ENCODE measurements at places on chromosomes 3 and 15.

DNA sequence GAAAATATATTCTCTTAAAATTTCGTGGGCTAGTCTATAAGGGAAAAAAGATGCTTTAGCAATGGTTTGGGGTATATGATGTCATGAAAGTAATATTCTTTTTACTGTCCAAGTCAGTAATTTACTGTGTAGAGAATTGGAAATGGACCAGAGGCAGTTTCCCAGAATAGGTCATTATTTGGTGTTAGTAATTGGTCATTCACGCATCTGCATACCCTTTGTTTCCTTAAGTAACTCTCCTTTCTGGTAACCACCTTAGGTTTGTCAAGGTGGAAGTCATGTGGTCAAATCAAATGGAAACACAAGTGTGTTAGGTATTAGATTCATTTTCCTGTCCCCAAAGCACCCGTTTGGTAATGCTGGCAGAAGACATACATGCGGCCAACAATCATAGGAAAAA is 23.9 kb downstream of the FBXO22 start:
- DNase-seq = no peak

GRCh38 chr3:15456321-15456720 is 28.9 kb downstream of the EAF1 start:
- no peak for DNase-seq

GRCh38 chr15:91257746-91258414 is 157.8 kb downstream of the SV2B start:
- no peak for DNase-seq

DNA sequence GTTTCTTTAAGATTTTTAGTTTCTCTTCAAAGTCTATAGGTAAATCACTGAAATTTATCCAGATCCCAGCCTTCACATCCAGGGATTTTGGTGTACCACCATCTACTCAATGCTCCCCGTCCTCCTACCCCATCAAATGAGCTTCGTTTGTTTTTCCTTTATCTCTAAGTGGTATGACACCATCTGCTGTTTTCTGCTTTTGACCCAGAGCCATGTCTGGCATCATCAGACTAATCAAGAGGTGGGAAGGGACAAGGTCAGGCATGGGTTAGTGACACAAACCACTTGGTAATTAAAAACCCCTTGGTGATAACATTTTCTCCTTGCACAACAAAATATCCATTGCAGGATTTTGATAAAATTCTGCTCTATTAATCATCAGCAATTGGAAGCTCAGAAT is 92.7 kb upstream of the GOLGA8J start:
- no peak for DNase-seq

- no peak for DNase-seq
Observed at GRCh38 chr3:54964081-54964480, 36.2 kb upstream of the LRTM1 start.

GRCh38 chr3:11168881-11169805 is 14.8 kb downstream of the HRH1 start:
- DNase-seq = no peak

- DNase-seq = no peak
Observed at GRCh38 chr3:11671648-11672100, 28.0 kb upstream of the VGLL4 start.

DNA sequence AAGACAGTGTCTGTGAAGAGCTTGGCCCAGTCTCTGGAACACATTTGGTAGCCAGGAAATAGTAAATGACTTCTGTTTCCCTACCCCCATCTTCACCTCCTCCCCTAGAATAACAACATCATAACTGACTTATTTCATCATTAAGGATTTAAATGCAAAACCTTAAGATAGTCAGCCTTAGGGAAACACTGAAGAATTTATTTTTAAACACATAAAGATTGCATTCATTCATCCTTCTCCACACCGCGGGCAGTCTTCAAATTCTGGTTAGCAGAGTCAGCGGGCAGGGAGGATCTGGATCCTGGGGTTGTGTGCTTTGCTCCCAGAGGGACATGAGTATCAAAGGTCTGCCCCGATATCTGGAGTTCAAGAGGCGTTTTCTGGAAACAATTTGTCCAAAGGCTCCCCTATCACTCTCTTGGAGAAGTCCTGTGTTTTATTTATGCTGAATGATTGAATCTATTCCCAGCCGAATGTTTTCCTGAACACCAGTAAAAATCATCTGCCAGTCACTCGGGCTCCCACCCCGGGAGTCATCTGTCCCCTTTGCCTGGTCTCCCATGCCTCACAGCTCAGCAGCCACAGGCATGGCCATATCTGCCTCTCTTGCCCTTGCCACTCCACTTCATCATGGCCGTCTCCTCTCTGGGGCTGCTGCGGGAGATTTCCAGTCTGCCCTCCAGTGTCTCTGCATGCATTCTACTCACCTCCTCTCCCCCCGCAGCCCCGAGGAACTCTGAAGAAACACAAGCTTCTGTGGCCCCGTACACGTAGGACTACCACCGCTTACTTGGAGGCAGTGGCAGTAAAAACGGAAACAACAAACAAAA is 234.7 kb upstream of the CTDSPL start:
- no peak for DNase-seq

DNA sequence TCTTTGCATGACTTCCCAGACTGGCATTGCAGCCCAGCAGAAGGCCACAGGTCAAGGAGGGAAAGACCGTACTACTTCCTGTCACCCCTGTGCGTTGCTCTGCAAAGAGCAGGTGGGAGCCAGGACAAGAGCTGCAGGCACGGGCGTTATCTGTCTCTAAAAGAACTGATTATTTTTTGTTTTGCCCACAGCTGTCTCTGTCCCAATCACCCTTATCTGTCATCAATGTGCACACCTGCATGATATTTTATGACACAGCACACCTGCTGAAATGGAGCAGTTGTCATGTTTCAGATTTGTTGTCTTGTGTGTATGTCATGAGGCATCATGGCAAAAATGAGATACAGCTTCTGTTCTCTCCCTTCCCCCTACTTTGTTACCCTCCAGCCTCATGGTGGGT is 58.8 kb downstream of the SLCO3A1 start:
- DNase-seq = no peak

GRCh38 chr15:67670647-67671305 is 128.3 kb downstream of the MAP2K5 start:
- DNase-seq = no peak

- DNase-seq = no peak
Observed at GRCh38 chr3:10280571-10280970, 12.2 kb downstream of the GHRL start.

DNA sequence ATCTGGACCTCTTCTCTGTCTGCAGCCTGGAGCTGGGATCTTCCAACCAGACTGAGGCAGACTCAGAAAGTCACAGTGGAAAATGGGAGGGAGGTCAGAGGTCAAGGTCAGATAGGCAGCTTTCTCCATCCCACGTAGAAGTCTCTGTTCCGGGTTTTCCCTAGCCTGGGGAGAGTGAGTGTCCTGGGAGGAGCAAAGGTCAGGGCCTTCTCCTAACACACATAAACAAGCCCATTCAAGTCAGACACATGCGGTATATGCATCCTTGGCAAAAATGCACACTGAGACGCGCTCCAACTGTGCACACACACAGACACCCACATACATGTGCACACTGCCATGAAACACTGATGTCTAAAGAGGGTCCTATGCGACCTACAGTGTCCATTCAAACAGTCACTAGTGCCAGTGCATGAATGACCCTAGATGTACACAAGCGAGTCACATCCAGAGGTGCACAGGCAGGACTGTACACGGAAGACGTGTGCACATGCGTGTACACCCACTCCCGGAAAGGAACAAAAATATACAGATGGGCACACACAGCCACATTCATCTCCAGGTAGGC is 681 bp downstream of the TWF2 start:
- peak; percentile 10 for DNase-seq

- DNase-seq = no peak
Observed at GRCh38 chr15:53670701-53671100, 88.8 kb downstream of the WDR72 start.

GRCh38 chr3:67808906-67809305 is 154.5 kb upstream of the SUCLG2 start:
- DNase-seq = no peak

DNA sequence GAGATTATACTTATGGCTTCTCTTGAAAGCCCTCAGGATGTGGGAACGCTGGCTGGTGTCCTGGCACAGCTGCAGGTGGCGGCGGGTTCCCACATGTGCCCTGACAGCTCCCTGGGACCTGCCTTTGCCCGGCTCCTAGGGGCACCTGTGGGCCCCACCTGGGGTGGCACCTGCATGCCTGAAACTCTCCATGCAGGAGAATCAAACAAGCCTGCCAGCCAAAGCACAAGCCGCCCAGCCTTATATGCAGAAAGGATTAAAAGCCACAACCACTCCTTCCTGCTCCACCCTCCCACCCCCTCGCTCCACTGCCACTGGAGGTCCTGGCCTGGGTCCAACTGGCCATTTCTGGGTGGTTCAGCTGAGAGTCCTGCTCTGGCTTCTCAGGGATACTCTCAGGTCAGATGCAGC is 18.1 kb downstream of the TRPM1 start:
- DNase-seq = no peak

- no peak for DNase-seq
Observed at GRCh38 chr3:126537730-126538281, 13.9 kb downstream of the CHST13 start.

DNA sequence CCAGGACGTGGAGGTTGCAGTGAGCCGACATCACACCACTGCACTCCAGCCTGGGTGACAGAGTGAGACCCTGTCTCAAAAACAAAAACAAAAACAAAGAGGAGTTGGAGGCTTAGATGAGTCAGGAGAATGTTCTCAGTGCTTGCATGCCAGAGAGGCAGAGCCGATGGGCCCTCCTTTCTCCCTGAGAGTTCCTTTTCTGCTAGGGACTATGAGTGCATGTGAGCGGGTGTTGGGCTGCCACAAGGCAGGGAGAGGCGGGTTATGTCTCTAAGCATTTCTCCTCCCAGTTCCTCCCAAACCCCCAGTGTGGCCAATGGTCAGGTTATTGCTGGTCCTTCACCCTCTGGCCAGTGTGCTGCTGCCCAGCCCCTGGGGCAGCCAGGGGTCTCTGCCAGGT is 45.1 kb downstream of the RTP1 start:
- DNase-seq = no peak

- DNase-seq = no peak
Observed at GRCh38 chr3:124770336-124771082, 40.3 kb downstream of the UMPS start.

DNA sequence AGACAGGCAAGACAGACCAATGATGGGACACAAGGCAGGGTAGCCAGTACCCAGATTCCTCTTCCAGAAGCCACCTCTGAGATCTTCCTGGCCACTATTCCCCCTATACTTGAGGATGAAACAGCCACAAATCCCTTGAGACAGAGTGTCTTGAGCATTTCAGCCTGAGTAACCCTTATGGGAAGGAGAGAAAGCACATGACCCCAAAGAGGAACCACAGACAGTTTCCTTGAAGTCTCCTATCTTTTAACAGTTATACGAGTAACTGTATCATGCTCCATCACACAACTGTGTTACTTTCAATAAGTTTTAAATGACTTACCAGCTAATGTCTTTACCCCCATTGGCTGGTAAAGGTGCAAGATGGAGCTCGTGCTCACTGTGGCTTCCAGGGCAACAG is 9.3 kb downstream of the VIPR1 start:
- DNase-seq = no peak

GRCh38 chr3:36540888-36541518 is 160.7 kb downstream of the STAC start:
- no peak for DNase-seq

DNA sequence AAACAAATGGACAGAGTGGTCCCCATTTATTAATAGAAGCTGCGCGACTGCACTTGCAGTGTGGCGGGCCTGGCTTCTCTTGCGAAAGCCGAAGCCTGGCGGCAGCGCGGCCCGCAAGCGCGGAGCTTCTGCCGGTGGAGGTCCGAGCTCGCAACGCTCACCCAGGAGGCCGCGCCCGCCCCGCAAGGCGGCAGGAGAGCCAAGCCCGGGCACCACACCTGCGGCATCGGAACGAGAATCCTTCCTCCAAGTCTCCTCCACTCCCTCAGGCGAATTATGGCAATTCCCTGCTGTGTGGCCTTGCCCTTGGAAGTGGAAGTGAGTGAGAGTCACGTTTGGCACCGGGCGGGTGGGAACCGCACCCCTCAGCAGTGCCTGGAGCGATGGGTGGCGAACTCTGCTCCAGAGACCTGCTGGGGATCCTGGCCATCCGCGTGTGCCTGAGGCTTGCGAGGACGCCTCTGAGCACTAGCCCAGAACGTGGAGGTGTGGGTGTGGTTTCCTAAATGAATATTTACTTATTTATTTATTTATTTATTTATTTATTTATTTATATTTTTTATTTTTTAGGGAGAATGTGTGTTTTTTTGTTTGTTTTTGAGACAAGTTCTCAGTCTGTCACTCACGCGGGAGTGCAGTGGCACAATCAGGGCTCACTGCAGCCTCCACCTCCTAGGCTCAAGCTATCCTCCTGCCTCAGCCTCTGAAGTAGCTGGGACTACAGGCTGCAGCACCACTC is 133.7 kb upstream of the UBE2E1 start:
- DNase-seq = no peak

DNA sequence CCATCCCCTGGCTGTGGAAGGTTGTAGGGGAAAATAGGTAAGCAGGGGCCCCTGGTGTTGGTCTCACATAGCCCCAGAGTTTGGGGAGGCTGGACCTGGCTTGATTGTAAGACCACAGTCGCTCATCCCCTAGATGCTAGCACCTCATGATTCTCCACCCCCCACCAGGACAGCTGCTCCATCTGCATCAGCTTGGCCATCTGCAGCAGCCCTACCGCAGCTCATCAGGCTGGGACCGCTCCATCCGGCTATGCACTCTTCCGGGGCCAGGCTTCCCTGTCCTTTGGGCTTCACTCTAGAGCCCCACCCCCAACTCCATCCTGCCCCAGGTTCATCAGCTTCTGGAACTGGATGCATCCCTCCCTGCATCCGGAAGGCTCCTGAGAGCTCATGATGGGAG is 12.6 kb downstream of the SCN5A start:
- no peak for DNase-seq

- DNase-seq = peak; percentile 39
Observed at GRCh38 chr3:72347819-72348319, 500.4 kb downstream of the SHQ1 start.

DNA sequence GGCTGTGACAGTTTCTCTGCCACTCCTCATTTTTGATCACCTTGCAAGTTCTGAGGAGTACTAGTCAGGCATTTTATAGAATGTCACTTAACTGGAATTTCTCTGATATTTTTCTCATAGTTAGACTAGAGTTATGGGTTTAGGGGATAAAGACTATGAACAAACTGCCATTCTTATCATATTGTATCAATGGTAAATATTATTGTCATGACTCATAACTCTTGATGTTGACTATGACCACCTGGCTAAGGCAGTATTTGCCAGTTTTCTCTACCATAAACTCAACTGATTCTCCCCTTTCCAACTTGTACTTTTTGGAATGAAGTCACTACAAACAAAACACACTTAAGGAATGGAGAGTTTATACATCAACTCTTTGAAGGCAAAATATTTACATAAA is 22.7 kb upstream of the OR5K1 start:
- no peak for DNase-seq

DNA sequence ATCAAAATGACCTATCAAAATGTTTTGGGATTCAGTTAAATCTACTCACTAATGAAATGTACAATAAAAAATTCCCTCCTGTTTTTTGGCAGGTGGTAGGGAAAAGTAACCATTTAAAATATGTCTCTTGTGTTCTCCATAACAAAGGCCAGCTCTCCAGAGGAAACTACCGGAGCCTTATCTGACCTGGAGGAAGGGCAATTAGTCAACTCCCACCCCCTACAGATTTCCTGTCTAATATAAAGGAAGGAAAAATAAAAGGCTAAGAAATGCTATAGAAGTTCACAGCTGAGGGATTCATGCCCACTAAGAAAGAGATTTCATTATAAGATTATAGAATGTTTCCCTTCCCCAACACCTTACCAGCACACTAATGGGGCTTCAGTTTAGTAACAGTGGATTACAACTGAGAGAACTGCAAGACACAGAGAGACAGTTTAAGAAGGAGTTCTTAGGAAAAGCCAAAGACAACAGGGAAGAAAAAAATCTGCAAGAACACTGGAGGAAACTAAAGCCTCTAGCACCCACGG is 376.5 kb upstream of the KCNMB2 start:
- DNase-seq = no peak
